GM04504 (cell line): ENCODE measurements at places on chromosomes 3 and 15.
A peak's percentile ranks its signal among the peaks of the same experiment; 100 is the strongest.

- DNase-seq, result no peak
Measured at GRCh38 chr3:154244644-154245043, 79.6 kb downstream of the DHX36 start.

DNA sequence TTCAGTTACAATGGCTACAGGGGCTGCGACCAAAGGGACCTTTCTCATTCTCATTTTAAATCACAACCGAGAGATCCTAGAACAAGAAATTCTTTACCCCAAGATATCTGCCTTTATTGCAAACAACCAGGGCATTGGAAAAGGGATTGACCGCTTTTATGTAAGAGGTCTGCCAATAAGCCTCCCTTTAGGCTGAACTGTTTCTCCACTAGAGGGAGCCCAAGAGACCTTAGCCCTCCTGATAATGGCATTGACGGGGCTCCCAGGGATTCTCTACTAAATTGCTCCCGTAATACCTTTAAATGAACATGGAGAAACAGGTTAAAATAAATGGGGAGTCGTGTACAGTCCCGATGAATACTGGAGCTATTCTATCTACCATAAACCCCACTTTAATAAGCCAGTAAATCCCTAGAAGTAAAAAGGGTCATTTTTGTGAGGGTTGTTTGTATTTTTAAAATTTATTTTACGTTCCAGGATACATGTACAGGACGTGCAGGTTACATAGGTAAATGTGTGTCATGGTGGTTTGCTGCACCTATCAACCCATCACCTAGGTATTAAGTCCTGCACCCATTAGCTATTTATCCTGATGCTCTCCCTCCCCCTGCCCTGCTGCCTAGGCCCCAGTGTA is 7.5 kb upstream of the IGSF10 start:
- DNase-seq, result no peak

GRCh38 chr3:138898301-138898700 is 48.6 kb downstream of the FOXL2 start:
- peak; percentile 60 for DNase-seq

DNA sequence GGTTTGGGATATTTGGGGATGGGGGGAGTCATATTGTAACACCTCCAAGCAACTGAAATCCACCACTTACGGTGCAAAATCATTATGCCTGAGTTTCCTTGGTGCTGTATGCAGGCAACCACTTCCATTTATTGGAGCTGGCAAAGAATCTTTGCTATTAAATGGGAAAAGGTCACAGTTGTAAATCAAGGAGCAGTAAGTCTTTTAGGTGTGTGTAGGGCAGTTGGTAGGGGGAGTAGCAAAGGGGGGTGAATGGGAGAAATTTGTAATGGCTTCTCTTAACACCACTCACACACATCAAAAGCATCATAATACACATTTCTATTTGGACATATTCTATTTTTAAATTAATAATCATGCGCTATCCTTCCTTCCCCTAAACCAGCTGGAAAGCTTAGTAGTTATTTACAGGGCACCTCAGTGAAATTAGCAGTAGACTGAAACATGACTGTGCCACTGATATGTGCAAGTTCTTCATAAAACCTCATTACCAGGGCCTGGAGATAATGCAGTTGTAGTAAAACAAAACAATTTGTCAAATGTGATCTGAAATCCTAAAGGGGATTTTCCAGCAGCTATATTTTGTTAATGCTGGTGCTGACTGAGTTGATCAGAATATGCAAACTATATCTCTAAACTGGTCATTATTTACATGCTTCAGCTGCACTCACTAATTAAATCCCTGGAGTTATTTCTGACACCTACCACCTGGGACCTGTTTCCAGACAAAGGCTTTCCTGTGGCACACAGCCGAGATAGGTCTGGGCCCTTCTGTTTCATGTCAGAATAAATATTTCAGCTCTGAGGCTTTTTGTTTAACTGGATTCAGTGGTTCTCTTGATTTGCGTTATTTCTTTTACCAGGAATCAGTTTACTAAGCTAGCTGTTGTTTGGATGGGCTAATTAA is 90.1 kb downstream of the B3GALNT1 start:
- no peak for DNase-seq

DNA sequence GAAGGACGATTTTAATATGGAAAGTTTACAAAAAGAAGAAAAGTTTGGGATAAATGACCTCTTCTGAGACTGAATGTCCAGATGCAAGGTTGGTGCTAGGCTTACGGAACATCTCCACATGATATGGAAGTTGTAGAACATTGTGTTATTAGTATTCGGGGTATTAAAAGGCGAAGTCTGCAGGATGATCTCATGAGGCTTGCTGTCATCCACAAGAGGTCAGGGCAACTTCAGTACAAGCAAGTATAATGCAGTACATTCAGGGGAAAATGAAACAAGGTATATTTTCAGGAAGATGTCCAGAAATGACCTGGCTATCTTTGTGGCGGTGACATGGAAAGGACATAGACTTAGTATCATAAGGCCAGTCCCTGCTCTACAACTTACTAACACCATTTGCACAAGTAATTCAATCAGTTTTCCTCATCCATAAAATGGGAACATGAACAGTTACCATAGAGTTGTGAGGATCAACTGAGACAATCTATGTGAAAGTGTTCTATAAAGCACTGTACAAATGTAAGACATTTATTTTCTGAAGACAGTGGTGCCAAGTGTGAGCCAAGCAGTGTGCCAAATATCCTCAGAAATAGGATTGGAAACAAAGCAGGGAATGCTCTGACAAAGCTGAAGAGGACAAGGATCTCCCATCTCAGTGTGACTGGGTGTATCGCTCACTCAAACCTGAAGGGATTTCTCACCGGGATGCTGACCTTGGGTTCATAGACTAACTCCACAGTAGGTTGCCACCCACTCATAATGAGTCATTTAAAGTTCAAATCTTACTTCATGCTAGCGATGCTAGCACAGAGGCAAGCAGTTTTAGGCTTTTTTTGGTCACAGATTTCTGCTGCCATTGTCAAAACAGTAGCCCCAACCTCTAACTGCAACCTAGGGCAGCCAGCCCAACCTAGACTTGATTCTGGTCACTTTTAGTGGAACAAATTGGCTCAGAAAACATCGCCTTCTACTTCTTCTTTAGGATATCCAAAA is 118.3 kb downstream of the TIGIT start:
- DNase-seq, result no peak

- DNase-seq, result no peak
Measured at GRCh38 chr3:161409069-161409468, 37.8 kb upstream of the SPTSSB start.

- no peak for DNase-seq
Measured at GRCh38 chr15:100887211-100887913, 7.7 kb downstream of the ALDH1A3 start.

DNA sequence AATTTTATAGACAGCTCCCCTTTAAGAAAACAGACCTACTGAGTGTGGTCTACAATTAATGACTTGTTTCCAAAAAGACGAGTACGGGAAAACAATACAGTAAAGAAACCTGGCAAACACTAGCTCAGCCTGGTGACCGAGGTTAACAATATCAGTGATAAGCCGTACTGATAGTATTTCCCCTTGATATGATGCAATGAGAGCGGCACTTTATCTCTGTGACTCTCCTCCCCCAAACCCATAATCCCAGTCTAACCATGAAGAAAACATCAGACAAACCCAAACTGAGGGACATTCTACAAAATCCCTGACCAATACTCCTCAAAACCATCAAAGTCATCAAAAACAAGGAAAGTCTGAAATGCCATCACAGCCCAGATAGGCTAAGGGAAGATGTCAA is 8.2 kb downstream of the DENND4A start:
- DNase-seq, result no peak

DNA sequence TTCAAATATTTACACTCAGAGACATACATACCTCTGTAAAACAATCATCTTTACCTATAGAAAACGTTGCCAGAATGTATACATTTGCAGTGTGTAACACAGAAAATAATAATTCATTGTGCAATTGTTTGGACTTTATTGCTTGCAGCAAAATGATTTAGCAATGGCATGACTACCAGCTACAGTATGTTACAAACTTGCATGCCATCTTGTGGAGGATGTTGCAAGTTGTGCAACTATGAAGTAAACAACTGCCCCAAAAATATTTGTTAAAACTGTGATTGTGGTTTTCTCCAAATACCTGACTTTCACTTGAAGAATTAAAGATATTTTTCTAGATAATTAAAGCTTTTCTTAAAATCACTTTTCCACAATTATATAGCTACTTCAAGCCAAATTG is 27.1 kb upstream of the C3orf49 start:
- DNase-seq, result peak; percentile 50

DNA sequence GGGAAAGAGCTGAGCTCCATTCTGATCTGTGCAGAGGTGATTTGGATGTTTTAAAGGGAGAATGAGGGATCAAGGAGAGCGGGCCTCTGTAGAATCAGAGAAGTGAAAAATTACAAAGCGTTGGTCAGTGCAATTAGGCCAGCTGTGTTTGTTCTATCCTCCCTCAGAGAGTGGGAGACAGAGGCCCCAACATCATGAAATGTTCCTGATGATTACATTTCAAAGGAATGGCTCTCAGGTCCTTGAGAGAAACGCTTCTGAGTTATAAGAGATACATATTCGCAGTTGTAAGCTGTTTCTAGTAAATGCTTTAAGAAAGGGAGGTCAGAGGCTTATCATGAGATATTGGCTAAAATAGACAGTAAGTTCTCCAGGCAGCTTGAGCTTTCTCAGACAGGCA is 15.7 kb upstream of the CAND2 start:
- DNase-seq, result no peak

- no peak for DNase-seq
Measured at GRCh38 chr15:100781961-100782530, 97.6 kb upstream of the ALDH1A3 start.

- no peak for DNase-seq
Measured at GRCh38 chr3:79672731-79673130, 95.1 kb downstream of the ROBO1 start.

DNA sequence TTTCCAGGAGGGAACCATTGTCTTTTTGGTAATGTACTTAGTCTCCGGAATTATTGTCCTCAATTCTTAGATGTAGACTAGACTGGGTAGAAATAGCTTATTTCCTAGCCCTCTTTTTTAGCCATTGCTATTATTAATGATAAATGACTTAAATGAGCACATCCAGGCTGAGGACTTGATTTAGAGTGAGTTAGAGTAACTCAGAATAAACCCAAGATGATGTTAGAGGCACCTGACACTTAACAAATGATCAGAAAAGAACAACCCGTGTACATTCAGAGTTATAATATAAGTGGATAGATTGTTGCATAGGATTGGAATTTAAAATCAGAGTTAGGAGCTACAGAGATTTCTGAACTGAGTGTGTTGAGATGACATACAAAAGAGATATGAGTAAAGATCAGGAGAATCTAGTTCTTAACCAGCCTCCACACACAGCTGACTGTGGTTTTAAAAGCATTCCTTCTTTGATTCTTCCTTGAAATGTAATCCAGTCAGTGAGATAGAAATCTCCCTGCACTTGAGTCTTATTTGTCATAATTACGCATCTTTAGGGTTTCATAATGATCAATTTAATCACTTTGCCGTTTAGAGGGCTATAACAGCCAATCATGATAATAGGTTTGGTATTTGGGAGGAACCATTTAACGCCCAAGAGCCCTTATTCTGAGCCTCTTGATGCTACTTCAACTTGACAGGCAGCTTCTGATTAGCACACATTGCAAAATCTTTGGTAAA is 366.5 kb downstream of the GAP43 start:
- peak; percentile 53 for DNase-seq

- DNase-seq, result no peak
Measured at GRCh38 chr3:141236361-141236760, 4.7 kb downstream of the PXYLP1 start.

GRCh38 chr15:36210426-36210825 is 369.0 kb upstream of the CDIN1 start:
- DNase-seq, result no peak

DNA sequence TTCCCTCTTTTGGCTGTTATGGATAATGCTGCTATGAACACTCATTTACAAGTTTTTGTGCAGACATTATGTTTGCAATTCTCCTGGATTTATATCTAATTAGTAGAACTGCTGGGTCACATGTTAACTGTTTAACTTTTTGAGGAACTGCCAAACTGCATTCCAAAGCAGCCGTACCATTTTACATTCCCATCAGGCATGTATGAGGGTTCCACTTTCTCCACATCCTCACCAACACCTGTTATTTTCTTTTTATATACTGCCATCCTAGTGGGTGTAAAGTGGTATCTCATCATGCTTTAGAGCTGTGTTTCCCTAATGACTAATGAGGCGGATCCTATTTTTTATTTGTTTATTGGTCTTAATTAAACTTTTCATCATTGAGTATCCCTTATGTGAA is 9.2 kb downstream of the KPNA4 start:
- no peak for DNase-seq

DNA sequence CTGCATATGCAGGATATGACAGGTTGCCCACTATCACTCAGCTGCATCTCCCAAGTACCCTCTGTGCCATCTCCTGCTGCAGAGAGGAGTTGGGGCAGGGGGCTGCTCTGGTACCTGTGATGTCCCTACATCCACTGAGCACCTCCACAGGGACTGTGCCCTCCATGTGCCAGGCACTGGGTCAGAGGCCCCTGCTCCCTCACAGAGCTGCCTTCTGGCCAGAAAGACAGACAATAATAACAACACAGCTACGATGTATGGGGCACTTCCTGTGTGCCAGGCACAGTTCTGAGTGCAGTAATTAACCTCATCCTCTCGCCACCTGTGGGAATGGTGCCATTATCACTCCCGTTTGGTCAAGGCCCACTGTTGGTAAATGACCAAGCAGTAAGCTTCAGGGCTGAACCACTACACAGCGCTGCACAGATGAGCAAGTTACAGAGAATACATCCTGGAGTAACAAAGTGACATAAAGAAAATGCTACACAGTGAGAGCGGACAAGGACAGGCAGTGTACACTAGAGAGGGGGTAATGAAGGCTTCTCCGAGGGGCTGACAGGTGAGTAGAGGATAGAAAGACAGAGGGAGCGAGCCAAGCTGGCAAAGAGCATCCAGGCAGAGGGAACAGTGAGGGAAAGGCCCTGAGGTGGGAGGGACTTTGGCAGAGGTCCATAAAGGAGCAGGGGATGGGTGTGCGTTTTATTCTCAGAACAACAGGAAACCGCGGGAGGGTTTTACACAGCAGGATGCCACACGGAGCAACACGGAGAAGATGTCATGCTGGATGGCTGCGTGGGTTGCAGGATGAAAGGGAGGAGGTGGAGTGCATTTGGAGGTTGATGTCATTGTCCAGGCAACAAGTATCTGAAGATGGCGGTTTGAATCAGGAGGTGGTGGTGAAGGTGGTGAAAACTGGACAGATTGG is 13.6 kb downstream of the WNT7A start:
- no peak for DNase-seq

GRCh38 chr3:19432669-19433068 is 284.4 kb downstream of the KCNH8 start:
- DNase-seq, result no peak

- DNase-seq, result no peak
Measured at GRCh38 chr3:34254285-34254684, 455.9 kb downstream of the PDCD6IP start.

DNA sequence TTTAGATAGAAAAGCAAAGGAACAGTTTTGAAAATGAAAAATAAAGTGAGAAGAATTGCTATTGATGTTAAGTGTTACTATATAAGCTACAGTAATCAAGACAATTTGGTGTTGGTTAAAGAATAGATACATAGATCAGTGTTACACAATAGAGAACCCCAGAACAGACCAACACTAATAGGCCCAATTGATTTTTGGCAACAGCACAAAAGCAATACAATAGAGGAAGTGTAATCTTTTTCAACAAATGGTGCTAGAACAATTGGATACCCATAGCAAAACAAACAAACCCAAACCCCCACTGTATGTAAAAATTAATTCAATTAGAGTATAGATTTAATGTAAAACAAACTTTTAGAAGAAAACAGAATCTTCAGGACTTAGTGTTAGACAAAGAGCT is 61.8 kb downstream of the ATP11B start:
- no peak for DNase-seq
